Left kidney (tissue), 8 donors: ENCODE measurements at places on chromosomes 7 and 10.

- no peak for DNase-seq
These were observed 15.1 kb downstream of the NUDT1 start for GRCh38 chr7:2257046-2257551.

GRCh38 chr10:29595636-29596225 is 39.0 kb downstream of the SVIL start:
- DNase-seq = no peak

DNA sequence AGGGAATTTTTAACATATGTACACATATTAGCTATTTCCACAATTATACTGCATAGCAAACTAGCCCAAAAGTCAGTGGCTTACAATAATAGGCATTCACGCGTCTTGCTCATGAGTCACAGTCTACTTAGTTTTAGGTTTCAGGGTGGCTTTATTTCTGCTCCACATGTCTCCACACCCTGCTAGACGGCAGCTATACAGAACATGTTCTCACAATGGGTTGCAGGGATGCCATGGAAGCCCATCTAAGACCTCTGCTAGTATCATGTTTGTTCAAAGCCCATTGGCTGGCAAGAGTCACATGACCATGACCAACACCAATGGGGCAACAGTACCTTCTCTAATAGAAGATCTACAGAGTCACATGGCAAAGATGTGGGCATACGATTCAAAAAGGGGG is 96.3 kb upstream of the NEBL start:
- no peak for DNase-seq

DNA sequence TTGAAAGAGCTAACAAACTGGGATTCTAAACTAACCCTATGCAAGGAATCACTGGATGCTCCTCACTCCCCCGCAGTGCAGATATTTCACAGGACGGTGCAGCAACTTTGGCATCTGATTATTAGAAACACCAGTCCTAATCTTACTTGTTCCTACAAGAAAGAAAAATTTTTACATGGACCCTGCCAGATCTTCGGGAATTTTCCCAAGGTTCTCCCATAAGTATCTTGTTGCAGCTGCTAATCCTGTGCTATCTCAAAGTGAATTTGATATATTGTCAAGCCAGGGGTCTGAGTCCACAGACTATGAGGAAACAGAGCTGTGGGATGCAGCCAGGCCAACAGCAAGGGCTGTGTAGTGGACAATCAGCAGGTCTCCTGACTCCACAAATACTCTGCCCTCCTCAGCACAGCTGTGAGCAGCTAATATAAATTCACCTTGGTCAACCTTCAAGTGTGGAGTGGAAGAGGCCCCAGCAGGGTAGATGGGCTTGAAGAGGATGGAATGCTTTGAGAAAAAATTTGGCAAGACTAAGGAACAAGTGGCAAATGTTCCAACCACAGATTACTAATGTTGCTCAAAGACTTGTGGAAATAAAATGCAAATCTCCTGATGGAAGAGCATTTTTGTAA is 25.6 kb downstream of the VSTM4 start:
- DNase-seq = no peak

DNA sequence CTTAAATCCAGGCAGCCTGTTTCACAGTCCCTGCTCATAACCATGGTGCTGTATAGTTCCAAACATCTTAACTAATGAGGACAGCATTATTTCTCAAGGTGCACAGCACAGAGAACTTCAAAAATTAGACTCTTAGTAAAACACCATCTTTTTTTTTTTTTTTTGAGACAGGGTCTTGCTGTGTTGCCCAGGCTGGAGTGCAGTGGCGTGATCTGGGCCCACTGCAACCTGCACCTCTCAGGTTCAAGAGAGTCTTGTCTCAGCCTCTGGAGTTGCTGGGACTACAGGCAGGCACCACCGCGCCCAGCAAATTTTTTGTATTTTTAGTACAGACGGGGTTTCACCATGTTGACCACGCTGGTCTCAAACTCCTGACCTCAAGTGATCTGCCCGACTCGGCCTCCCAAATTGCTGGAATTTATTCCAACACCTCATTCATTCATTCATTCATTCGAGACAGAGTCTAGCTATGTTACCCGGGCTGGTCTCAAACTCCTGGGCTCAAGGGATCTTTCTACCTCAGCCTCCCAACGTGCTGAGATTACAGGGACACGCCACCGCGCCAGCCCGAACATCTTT is 507 bp upstream of the TMEM254 start:
- DNase-seq = no peak

- peak; percentile 29 for DNase-seq
These were observed 220.1 kb downstream of the PPP1R3A start for GRCh38 chr7:113698556-113699220.

GRCh38 chr10:113971349-113971973 is 72.2 kb upstream of the ADRB1 start:
- DNase-seq = no peak

DNA sequence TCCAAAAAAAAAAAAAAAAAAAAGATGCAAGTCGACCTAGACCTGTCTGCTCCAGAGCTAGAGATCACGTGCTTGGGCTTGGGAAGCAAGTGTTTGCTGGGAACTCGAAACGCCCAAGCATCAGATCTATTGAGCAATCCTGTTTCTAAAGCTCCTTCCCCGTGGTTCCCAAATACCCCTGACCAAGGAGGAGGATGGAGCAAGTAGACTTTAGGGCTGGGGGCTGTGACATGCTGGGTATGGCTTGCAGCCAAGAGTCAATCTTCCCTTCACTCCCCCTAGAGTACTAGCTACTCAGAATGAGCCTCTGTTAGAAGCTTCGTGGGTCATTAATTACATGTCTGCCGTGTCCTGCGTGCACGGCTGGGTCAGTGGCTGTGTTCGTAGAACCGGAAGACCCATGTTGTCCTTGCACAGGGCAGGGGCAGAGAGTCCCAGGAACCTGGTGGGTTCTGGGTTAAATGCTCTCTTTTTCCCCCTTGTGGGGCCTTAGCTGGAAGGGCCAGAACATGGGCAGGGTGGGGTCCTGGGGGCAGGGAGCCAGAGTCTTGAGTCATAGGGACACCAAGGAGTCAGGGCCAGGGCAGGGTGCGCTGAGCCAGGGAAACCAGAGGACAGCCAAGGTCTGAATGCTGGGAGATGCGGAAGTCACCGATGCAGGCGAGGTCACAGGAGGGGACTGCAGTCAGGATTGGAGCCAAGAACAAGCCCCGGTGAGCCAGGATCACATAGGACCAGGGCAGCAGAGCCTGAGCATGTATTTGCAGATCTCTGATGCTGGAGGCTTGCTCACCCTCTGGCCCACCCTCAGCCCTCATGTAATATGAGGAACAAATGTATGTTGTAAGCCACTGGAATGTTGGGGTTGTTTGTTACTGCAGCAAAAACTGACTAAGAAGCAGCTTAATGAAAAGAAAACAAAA is 34.6 kb upstream of the TPST1 start:
- no peak for DNase-seq

- no peak for DNase-seq
These were observed 193.1 kb downstream of the COBL start for GRCh38 chr7:51123322-51124019.

GRCh38 chr10:72740528-72740927 is 48.6 kb downstream of the MCU start:
- DNase-seq = no peak

GRCh38 chr7:28408105-28408959 is 4.0 kb upstream of the CREB5 start:
- DNase-seq = peak; percentile 24

DNA sequence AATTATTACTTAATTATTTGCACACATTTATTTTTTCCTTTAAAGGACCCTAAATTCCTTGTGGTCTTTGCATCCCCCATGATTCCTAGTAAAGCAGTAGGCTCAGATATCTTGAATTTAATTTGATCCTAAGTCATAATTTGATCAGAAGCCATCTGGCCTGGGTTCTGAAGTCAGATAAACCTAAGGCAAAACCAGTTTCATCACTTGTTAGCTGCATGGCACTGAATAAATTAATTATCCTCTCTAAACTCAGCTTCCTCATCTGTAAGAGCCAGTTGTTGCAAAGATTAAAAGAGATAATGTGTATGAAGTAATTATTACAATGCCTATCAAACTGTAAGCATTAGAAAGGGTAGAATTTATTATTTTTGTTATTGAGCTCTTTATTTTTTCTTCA is 293.1 kb downstream of the GRM8 start:
- DNase-seq = no peak

DNA sequence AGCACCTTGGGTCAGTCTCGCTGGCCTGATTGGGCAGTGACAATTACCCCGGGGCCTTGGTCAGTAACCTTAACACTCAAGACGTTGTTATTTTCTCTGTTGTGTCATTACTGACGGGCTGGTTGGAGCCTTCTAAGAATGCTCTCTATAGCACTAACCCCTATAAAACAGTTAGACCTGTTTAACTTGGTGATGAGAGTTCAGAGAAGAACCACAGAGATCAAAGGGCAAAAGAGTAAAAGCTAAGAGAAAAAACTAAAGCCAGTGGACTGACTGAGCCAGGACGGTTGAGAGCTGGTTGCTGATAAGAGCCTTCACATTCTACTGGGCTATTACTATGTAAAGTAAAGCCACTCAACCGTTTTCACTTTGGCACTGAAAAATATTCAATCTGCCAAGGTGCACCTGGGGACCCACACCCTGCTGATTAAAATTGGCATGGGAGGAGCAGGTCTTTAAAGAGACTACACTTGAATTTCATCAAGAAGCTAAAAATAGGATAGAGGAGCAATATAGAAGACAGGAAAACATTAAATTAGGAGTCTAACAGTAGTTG is 13.6 kb upstream of the ITGB1 start:
- no peak for DNase-seq

- DNase-seq = no peak
These were observed 24.9 kb downstream of the POLR3A start for GRCh38 chr10:78004215-78005026.

DNA sequence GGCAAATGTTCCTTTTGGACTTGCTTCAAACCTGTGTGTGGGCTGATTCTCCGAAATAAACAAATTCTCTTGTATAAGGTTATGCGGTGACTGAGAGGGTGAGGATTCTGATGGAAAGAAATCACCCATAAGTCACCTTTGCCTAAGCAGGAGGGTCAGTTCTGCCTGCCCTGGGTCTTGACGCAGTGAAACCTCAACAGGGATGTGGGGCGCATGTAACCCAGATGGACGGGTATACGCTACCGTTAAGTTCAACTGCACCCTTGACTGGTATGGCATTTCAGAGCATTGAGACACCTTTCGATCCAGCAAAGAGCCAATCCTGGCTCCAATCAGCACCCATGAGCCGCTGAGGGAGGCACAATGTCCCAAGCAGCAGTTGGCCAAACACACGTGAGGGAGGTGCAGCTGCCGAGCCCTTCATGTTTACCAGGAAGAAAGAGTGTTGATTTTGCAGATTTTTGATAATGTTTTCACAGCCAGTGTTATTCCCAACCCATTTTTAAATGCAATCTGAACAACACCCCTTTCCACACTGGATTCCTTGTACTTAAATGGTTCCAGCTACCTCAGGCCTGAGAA is 48.1 kb downstream of the SORBS1 start:
- no peak for DNase-seq

- DNase-seq = no peak
These were observed 12.6 kb upstream of the WAC start for GRCh38 chr10:28520346-28520745.

DNA sequence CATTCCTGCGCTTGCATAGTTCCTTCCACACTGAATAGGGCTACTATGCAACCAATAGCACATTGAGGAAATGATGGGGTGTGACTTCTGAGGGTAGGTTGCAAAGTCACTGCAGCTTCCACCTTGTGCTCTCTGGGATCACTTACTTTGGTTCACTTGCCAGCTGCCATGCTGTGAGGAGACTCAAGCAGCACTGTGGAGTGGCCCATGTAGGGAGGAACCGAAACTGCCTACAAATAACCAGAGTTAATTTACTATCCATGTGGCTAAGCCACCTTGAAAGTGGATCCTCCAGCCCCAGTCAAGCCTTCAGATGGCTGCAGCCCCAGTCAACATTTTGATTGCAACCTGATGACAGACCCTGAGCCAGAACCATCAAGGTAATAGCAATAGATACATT is 64.3 kb downstream of the FAM204A start:
- DNase-seq = no peak

DNA sequence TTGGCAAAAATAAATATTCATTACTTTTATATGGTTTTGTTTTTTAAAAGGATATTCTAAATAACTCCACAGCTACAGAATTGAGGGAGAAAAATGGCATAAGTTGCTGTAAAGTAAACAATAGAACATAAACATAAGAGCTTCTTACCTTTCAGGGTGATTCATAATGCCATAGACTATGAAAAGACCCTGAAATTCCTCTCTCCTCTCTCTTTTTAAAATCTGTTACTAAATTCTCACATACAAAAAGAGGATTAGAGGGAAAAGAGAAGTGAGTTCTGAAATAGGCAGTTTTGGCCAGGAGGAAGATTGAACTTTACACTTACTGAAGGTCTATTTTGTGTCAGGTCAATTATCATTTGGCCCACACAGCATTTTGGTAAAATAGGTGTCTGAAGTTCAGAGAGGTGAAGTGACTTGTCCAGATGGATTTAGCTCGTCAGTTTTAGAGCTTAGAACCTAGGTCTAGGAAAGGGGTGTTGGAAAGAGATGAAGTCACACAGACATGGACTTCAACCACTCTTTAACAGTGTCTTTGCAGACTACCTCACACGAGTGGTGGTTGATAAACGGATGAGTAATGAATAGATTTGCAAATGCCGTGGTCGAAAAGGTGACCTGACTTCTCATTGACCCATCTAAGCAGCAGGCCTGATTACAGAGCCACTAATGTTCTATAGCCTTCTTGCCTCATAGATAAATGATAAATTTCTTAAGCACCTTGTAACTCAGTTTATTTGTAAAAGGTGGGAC is 190.6 kb upstream of the CCDC6 start:
- DNase-seq = no peak

DNA sequence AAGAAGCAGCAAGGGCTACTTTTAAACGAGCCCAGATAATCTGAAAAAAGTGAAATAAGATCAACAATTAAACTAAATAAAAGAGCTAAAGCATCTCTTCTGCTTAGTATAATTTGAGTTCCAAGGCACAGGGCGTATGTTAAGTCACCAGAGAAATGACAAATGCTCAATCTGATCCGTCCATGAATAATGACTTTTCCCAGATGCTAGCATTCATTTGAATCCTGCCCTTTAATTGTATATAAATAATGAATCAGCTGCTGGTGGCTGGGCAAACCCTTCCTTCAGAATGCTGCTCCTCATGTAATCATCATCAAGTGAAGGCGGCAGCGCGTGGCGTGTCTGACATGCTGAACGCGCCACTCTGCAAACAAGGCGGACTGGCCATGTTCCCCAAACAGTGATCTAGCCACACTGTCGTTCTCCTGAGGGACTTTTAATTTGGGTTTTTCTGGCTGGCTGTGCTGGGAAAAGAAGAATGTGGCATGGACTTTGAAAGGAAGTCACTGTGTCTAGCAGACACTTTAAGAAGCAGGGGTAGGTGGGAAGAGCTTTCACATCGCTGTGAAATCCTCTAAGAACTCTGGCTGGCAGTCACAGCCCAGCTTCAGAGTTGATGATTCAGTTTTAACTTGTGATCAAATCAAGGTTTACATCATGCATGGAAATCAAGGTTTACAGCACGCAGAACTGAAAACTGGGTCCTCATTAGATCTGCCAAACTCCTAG is 70.7 kb downstream of the BEND7 start:
- no peak for DNase-seq

GRCh38 chr7:36881233-36881874 is 157.1 kb upstream of the AOAH start:
- DNase-seq = no peak
